ENCODE measurements at places on chromosomes 16 and 17. TPM values are rescaled to one million over a fixed set of nuclear protein-coding genes. Genes with fewer than 3 reads are reported as not detected.

GRCh38 chr16:52165961-52166360 is 381.0 kb downstream of the TOX3 start:
- DNase-seq: no peak
- H3K27ac ChIP-seq: no peak overlapping the region
- no peaks in the 10 kb centered on the region for H3K27me3 ChIP-seq
- no peak overlapping the region for H3K4me3 ChIP-seq
- H3K36me3 ChIP-seq: no peaks in the 10 kb centered on the region

- no peak overlapping the region for H3K4me3 ChIP-seq
- H3K4me1 ChIP-seq: no peaks in the 10 kb centered on the region
- no peak overlapping the region for H3K27ac ChIP-seq
Observed at GRCh38 chr17:40900809-40901356, 15.8 kb upstream of the KRT20 start.

DNA sequence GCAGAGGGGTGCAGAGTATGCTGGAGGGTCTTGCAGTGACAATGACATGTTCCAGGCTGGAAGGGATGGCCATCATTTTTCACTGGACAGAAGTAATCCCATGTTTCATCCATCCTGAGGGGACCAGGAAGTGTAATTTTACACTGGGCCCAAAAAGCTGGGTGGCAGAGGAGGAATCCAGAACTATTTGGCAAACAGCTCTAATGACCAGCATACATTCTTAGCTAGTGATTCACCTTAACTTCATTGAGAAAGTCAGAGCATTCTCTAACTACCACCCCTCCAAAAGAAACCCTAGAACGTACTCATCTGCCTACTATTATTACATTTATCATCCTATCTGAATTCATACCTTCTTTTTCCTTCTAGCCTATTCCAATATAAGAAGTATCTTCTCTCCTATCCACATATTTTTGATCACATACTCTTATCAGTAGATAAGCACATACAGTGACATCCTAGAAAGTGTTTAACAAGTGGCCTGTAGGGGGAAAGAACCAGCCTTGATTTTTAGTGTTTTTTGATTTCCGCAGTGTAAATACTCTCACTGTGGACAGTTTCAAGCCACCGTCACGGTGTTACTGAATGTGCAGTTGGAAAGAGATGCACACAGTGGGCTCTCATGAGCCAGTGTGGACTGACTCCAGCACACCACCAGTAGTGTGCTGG is 118.1 kb downstream of the FTO start:
- H3K27ac ChIP-seq: no peak overlapping the region
- DNase-seq: no peak
- H3K36me3 ChIP-seq: peaks cover 11% of the 10 kb centered on the region
- peaks cover 13% of the 10 kb centered on the region for H3K4me1 ChIP-seq
- no peak overlapping the region for H3K4me3 ChIP-seq

GRCh38 chr17:67025216-67025792 is 19.1 kb upstream of the CACNG1 start:
- H3K4me3 ChIP-seq: no peak overlapping the region
- no peak overlapping the region for H3K27ac ChIP-seq
- H3K4me1 ChIP-seq: no peaks in the 10 kb centered on the region
- no peaks in the 10 kb centered on the region for H3K36me3 ChIP-seq

DNA sequence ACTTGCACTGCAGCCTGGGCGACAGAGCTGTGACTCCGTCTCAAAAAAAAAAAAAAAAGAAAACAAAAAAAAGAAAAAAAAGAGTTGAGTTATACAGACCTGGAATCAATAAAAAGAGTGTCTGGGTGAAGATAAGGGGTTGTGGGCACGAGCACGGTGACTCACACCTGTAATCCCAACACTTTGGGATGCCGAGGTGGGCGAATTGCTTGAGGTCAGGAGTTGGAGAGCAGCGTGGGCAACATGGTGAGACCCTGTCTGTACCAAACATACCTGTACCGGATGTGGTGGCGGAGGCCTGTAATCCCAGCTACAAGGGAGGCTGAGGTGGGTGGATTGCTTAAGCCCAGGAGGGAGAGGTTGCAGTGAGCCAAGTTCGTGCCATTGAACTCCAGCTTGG is 1.3 kb upstream of the TRAP1 start:
- H3K27me3 ChIP-seq: no peaks in the 10 kb centered on the region
- no peaks in the 10 kb centered on the region for H3K36me3 ChIP-seq

GRCh38 chr17:55340176-55340575 is 75.4 kb downstream of the HLF start:
- H3K27me3 ChIP-seq: no peaks in the 10 kb centered on the region
- H3K4me1 ChIP-seq: peaks cover 42% of the 10 kb centered on the region
- no peak overlapping the region for H3K4me3 ChIP-seq
- no peak overlapping the region for H3K27ac ChIP-seq

DNA sequence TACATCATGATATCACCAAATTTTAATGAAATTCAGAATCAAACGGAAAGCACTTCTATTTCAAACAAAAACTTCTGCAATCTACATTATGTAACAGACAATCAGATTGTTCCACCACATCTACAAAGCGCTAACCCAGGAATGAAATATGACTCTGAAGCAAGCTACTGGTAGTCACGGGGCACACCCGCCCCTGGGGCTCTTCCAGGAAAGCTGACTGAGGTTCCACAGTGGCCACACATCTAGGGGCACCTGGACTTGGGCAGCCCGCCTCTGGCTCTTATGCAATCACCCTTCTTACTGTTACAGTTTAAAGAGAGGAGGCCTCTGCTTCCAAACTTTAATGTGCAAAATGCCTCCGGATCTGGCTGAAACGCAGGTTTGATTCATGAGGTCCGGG is 27.5 kb downstream of the ZCCHC14 start:
- no peak overlapping the region for H3K27ac ChIP-seq
- DNase-seq: no peak
- no peaks in the 10 kb centered on the region for H3K36me3 ChIP-seq
- peaks cover 42% of the 10 kb centered on the region for H3K4me1 ChIP-seq
- no peaks in the 10 kb centered on the region for H3K27me3 ChIP-seq

KRTAP1-5 gene
- not detected for total RNA-seq

CPHXL2 gene
- not detected for total RNA-seq

DBNDD1 gene
- 0.61 TPM for total RNA-seq

All from CD4-positive, alpha-beta memory T cell (primary cell).